ENCODE measurements at places on chromosomes 7 and 10.

DNA sequence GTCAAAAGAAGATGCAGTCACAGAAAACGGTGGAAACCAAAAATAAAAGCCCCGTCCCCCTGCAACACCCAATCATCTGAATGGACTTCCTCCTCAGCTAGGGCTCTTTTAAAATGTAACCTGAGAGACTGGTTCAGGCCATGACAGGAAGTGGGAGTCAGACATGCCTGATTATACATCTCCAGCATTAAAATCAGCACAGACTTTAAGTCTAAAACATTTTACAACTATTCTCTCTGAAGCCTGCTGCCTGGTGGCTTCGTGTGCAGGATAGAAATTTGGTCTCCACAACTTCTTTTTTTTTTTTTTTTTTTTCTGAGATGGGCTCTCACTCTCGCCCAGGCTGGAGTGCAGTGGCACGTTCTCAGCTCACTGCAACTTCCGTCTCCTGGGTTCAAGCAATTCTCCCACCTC lies 30.3 kb downstream of the HACD1 start:
- peak; percentile 16 for DNase-seq

- no peak for DNase-seq
Observed at GRCh38 chr7:64872351-64873154, 30.5 kb upstream of the ZNF273 start.

DNA sequence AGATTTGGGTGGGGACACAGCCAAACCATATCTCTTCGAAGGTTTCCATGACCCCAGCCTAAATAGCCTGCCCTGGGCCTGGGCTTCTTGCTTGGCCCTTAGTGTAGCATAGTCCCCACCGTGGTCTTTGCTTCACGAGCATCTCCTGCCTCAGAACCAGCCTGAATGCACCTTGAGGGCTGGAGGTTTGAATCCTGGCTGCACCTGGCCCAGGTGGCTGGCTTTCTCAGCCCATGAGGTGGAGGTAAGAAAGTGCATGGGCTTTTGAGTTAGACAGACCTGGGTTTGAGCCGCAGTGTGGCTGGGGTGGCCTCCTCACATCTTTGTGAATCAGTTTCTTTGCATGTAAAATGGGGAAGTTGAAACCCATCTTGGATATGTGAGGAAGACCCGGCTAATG lies 24.2 kb upstream of the PCBD1 start:
- DNase-seq: no peak

GRCh38 chr7:158973440-158973839 lies 117.1 kb downstream of the DYNC2I1 start:
- DNase-seq: no peak

- DNase-seq: peak; percentile 26
Observed at GRCh38 chr7:66696774-66697191, 43.8 kb upstream of the RABGEF1 start.

GRCh38 chr7:38977685-38978084 lies at the start of gene POU6F2:
TSS of gene POU6F2 (plus strand) at chr7:38977909. CDS start at chr7:38977954, 45 bp downstream.
- DNase-seq: no peak

DNA sequence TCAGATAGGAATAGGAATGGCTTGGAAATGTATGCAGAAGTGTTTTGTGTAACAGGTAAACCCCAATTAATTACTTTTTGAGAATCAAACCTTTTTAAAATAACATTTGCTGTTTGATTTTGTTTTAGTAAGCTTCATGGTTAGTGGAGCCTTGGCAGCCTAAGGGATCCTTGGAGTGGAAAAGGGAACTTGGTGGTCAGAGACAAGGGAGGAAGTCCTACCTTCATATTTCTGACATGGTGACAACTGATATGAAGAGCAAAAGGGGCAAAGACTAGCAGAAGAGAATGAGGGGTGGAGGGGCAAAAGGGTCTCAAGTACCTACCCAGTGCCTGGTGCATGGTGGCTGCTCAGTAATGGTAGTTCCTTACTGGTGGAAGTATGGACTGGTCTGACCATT lies 32.3 kb downstream of the AHCYL2 start:
- DNase-seq: no peak

DNA sequence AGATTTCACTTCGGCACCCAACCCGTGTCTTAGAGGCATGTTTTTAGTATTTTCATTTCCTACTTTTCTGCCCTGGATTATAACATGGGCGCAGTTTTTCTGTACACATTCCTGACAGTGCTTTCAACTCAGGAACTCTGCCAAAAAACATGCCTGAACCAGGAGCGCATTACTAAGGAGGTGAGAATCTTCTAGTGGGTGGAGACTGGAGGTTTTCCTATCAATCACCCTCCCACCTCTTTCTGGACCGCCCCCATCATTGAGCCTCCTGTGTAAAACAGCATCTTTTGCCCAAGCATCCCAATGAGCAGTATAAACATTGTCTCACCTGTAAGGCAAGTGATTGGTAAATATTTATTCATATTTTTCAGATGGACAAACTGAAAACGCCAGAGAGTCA lies 53.2 kb downstream of the STK17A start:
- peak; percentile 42 for DNase-seq

GRCh38 chr10:5656737-5657579 lies 9.4 kb downstream of the ASB13 start:
- DNase-seq: no peak

- DNase-seq: no peak
Observed at GRCh38 chr7:98398567-98399372, 2.1 kb downstream of the BAIAP2L1 start.

- DNase-seq: no peak
Observed at GRCh38 chr10:70672165-70673042, at the start of gene ADAMTS14. TSS of gene ADAMTS14 (plus strand) at chr10:70672506. CDS start at chr10:70672803, 297 bp downstream.

DNA sequence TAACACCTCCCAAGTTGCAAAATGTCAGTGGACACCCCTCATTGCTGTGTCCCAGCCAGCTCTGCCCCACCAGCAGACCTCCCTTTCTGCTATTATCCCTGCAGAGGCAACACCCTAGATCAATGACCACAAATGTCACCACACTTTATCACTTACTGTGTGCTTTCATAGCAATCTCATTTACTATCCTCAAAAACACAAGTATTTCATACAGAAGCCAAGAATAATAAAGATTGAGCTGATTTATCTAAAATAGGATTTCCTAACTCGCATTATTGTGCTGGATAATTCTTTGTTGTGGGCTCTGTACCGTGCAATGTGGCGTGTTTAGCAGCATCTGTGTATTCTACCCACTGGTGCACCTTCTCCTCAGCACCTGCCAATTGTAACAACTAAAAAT lies 13.2 kb upstream of the ABCB5 start:
- no peak for DNase-seq

GRCh38 chr10:118454211-118454610 lies 112.1 kb upstream of the FAM204A start:
- DNase-seq: no peak

- DNase-seq: no peak
Observed at GRCh38 chr7:99539213-99539811, 12.6 kb downstream of the FAM200A start.

DNA sequence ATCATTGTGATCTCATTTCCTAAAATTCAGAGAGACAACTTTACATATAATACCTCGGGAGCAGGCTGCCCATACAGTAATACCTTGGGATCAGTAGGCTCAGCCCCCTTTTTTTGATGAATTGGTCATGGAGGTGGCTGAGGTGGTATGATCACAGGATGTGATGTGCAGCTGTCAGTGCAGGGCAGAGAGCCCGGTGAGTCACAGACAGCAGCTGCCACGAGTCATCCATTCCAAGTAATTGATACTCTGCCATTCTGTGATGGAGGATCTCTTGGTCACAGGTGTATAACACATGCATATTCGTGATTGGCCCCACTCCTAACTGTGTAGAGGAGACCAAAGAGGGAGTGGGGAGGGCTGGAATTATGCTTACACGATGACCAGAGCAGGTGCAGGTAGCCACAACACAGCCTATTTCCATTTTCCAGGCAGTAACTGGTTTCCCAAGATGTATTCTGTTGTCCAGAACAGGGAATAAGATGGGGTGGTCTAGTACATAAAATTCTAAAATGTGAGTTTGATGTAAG lies 14.1 kb downstream of the NRCAM start:
- no peak for DNase-seq

DNA sequence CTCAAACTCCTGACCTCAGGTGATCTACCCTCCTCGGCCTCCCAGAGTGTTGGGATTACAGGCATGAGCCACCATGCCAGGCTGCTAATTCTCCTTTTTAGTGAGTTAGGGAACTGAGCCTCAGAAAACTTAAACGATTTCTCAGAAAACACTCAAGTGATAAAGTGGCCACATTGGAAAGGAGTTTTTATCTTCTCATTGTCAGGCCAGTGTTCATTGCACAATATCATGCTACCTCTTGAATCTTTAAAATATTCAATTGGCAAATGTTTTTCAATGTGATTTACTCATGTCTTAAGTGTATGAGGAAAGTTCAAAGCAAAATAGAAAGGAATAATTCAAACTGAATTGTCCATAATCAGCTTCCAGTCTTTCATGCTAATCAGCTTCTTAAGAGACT lies 80.7 kb downstream of the ITGB8 start:
- DNase-seq: no peak

DNA sequence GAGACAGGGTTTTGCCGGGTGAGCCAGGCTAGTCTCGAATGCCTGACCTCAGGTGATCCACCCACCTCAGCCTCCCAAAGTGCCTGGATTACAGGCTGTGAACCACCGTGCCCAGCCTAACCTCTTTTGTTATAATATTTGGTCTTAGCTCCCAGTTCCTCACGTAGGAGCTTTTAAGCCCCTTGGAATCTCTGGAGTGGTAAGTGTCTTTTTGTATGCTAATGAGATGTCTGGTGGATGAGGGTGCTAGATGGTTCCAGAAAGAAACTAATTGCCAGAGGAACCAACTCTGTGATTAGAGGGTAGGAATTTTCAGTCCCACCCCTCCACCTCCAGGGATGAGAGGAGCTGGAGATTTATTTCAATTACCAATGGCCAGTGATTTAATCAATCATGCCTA lies 5.3 kb upstream of the ARPC1A start:
- no peak for DNase-seq

- DNase-seq: no peak
Observed at GRCh38 chr7:82028097-82028496, 258.2 kb upstream of the HGF start.

- DNase-seq: no peak
Observed at GRCh38 chr10:92799568-92799967, 48.8 kb upstream of the EXOC6 start.

GRCh38 chr10:80268266-80268665 lies 21.2 kb downstream of the MAT1A start:
- DNase-seq: peak; percentile 20

- DNase-seq: no peak
Observed at GRCh38 chr10:112979927-112980326, 29.9 kb downstream of the TCF7L2 start.

- no peak for DNase-seq
Observed at GRCh38 chr7:44057849-44058758, 7.3 kb downstream of the PGAM2 start.

DNA sequence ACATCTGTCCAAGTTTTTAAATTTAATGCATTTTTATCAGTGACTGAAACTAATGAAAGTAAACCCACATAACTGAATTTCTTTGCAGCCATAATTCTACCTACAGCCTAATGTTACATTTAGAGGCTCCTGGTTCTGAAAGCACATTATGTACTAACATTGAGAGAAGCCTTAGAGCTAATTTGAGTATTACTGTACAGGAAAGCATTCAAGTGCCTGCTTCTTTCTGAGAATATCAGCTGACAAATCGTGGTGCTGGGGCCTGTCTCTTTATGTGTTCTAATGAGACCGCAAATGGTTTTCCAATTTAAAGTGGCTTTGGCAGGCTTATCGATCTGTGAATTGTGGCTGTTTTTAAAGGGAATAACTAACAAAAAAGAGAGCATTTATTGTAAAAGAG lies 32.3 kb upstream of the DGKB start:
- no peak for DNase-seq

GRCh38 chr10:12800302-12800701 lies 201.2 kb downstream of the CCDC3 start:
- no peak for DNase-seq

GRCh38 chr10:71982269-71983178 lies 18.3 kb downstream of the CHST3 start:
- DNase-seq: no peak

DNA sequence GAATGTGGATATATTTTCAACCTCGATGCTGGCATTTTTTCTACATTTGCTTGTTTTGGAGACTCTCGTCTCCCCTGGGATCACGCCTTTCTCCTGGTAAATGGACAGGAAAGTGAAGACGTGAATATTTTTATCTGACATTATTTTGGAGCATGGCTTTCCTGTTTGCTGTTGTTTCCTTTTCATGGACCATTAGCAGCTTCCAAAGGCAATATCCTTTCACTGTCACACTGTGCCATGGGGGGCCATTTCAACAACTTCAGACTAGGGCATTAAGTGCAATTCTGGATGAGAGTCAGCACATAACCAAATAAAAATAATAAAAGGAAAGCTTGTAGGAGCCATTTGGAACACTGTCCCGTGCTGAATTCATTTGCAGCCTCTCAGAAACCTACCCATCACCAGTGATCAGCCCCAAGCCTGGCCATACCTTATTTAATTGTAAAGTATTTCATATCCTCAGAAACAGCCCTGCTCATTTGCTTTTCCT lies 75.9 kb upstream of the NEUROD6 start:
- no peak for DNase-seq

- peak; percentile 3 for DNase-seq
Observed at GRCh38 chr7:1842321-1843221, 172.5 kb downstream of the ELFN1 start.

- no peak for DNase-seq
Observed at GRCh38 chr10:5789626-5790025, 23.6 kb downstream of the GDI2 start.

- DNase-seq: peak; percentile 88
Observed at GRCh38 chr10:87861566-87861952, 1.8 kb downstream of the KLLN start.

GRCh38 chr7:130346177-130346905 lies 1.7 kb downstream of the CPA5 start:
- DNase-seq: no peak

DNA sequence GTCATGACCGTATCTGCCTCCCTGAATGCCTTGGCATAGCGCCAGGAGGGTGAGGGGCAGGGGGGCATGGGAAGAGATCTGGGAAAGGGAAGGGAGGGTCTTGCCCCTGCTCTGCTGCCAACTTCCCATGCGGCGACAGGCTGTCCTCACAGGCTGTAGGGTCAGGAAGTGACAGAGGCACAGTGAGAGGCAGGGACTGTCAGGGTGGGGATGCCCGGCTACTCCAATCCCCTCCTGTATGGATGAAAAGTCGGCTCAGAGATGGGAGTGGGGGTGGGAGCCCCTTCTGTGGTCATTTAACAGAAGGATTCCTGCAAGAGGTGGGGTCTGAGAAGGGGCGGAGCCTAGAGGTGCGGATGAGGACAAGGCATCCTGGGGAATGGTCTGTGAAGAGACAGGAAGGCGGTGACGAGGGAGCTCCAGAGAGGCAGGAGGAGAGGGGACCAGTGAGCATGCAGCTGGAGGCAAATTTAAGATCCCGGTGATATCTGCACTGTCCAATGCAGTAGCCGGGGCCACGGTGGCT lies 20.8 kb upstream of the UNC5B start:
- no peak for DNase-seq

GRCh38 chr7:100132126-100132525 lies 5.4 kb downstream of the MBLAC1 start:
- DNase-seq: no peak

- peak; percentile 86 for DNase-seq
Observed at GRCh38 chr10:104327745-104328645, 10.3 kb downstream of the ITPRIP start.

Measured in HFFc6 (cell line).